Urinary bladder (tissue), 4 donors: ENCODE measurements at places on chromosomes 1 and 21. TPM values are rescaled to one million over a fixed set of nuclear protein-coding genes. Genes with fewer than 3 reads are reported as not detected.
A peak's percentile ranks its signal among the peaks of the same experiment; 100 is the strongest.

DNA sequence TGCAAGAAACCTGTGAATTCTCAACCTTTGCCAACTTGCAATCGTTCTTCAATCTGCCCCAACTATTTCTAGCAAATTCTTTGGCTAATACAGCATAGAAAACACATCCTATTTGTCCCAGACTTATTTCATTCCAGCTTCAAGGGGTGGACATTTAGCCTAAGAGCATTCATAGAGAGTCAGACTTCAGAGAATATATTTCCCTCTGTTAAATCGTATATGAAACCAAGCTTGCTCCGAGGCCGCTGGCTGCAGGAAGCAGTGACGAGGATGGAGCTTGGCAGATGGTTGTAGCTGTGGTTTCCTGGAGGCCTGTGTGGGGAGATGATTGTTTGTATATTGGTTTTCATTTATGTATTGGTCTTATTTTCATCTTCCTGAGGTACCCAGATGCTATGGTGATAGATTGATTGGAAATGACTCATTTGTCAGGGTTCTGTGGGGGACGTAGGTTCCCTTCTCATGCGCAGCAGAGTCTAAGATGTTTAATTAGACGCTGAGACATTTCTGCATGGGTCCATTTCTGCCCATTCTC lies 26.1 kb downstream of the MAN1C1 start:
- no peak for DNase-seq

DNA sequence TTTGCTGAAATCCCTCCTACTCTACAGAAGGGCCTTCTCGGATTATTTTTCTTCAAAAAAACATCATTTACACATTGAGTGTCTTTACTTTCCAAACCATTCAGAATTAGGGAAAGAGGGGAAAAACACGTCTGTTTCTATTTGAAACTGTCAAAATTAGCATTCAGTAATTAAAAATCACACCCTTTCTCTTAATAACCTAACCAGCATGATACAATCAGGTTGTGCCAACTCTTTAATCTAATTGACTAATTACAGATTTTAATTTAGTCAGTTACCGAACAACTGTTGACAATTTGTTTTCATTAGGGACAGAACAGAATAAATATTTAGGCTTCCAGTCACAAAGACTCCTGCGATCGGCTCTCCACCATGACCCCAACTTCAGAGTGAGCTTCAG lies 18.8 kb downstream of the SSBP3 start:
- DNase-seq = no peak

DNA sequence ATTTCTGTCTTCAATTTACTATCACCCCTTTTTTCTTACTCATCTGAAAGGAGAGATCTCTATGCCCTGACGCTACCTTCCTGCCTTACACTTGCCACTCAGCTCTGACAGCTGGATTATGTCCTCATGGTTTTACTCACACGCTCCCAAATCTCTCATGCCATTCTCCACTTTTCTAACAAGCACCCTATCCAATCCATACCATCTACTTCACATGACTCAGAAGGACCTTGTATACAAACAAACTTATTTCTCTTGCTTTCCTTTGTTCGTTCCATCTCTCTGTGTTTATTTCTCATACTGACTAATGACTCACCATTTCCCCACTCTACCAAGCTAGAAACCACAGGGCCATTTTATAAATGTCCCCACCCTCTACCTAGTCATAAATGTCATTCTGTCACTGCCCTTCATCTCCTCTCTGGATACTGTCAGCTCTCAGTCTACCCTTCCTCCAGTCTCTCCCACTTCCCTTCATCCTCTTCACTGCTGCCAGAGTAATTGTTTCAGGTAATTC lies 87.3 kb downstream of the USP24 start:
- DNase-seq = no peak

AADACL4 gene
- 0.37 TPM for total RNA-seq

- DNase-seq = peak; percentile 56
Measured at GRCh38 chr1:43270421-43271095, 775 bp downstream of the TMEM125 start.

DNA sequence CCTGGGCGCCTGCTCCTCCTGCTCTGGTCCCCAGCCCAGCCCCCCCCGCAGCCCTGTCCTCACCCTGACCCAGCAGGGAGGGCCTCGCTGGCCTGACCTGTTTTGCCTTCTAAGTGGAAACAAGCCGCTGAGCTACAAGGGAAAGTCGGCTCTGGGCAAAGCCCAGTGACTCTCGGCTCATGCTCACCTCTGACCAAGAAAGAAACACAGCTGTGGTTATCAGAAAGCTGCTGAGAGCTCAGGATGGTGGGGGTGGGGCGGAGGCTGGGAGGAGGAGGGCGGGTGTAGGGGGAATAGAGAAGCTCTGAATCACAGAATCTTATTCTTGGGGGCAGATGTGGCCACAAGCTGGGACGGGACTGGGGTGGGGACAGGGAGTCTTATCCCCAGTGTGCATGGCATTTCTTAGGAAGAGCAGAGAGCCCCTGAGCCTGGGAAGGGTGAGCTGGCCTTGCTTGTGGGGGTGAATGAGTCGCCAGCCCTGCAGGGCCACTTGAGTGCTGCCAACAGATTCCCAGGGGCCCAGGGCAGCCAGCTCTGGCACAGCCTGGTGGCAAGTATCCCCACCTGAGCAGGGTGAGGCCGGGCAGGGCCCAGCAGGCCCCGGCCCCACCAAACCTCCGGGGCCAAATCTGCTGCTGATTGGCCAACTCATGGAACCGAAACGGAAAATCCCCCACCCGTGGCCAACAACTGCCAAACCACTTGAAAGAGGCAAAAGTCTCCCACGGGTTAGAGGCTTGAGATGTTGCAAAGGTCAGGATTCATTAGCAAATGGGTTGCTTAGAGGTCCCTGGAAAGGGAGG lies 120.6 kb downstream of the SPSB1 start:
- DNase-seq = no peak

LYPD8 gene
- not detected for total RNA-seq

DNA sequence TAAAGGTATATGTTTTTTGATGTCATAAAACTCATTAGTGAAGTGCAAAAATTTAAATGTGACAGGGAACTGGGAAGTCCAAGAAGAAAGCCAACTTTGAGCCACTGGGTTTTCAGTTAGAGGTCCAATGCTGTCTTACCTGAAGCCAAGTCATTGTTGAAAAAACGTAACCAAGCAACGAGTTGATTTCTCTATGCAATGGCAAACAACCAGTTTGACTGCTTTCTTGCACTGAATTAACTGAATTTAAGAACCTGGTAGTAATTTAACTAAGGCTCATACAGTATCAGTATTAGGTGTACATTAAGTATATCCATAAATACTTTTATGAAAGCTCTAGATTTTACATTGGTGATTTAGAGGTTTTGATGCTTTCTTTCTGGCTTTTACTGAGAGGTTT lies 20.2 kb upstream of the S1PR1 start:
- DNase-seq = no peak

GRCh38 chr21:45533846-45534635 lies 8.2 kb downstream of the SLC19A1 start:
- no peak for DNase-seq

DNA sequence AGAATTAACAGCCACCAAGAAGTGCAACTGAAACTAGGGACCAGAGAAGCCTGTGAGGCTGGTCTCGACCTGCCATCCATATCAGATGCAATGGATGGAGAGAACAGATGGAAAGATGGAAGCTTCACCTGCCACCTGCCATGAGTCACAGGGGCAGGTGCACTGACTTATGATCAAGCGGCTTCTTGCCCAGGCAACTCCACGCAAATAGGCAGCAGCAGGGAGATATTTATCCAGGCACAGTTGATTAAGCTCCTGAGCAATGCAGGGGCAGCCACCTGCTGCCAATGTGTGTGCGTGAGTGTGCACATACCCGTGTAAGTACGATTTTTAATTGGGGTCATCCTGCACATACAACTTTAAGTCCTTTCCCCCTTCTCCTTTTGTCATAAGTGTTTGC lies 174.2 kb downstream of the PTPRU start:
- DNase-seq = no peak

DNA sequence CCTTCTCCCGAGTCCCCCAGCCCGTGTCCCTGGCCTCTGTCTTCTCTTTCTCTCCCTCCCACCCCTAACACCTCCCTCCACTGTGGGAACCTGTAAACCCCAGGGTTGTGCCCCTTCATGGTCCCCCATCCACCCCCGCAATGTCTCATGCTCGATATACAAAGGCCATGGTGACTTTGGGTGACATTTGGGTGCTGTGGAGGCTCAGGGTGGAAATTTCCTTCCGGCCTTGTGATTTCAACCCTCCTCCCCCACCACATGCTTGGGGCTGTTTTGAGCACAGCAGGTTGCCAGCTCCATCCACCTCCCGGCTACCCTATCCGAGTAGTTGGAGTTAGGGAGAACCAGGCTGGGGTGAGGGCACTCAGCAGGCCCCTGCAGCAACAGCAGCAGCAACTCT lies 25.7 kb upstream of the VPS13D start:
- DNase-seq = no peak

C8A gene
- total RNA-seq = not detected

- no peak for DNase-seq
Measured at GRCh38 chr1:195185321-195185720, 1422.9 kb downstream of the KCNT2 start.

PKP1 gene
- total RNA-seq = 4.0 TPM

GRCh38 chr1:6507461-6507911 lies 16.0 kb upstream of the PLEKHG5 start:
- no peak for DNase-seq

PPP2R5A gene
- total RNA-seq = 64.4 TPM

GRCh38 chr21:45073301-45074047 lies 906 bp upstream of the ADARB1 start:
- DNase-seq = peak; percentile 23

- no peak for DNase-seq
Measured at GRCh38 chr1:60759291-60759690, 323.1 kb upstream of the NFIA start.

DNA sequence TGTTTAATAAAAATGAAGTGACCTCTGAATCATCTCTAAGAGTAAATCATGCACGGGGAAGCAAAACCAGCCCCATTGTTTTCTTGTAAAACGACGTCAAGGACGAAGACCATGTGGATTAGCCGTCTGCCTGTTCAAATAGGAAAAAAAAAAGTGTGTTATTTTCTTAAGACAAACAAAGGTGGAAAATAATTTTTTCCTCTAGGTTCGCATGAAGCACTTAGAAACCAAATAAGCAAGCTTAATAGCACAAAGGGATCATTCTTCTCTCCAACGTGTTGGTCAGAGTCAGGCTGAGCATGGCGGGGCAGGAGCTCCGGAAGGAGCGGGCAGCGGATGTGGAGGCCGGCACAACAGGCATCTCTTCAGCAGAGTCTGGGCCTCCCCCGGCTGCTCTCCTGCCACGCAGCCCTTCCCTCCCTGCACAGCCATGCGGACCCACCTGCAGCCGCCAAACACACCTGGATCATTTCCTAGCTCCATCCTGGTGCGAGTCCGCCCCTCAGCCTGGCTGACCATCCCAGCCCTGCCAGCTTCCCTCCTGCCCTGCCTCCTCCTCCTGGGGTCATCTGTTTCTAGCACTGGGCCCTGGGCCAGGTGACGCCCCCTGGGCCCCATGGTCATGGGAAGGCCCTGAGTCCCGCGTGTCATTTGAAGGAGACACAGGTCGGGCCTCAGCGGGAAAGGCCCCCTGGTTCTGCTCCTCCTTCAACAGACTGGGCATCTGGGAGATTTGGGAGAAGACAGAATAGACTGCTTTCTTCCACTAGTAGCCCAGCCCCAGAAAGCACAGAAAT lies 40.2 kb downstream of the MX1 start:
- DNase-seq = no peak

DNA sequence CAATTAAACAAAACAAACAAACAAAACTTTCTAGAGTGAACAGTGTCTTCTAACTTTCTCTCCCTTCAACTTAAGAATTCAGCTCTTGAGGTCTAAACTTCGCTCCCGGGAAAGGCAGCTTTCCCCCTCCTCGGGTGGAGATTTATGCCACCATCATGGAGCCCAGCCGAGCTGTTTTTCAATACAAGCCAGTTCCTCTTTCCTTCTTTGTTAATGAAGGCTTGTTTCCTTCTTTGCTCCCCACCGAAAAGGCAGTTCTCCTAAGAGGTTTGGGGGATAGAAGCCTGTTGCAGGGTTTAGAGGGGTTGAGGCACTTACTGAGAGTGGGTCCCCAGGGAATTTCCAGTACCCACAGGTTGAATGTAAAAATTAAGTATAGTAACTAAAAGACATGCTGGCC lies 26.5 kb downstream of the OLIG1 start:
- no peak for DNase-seq

DNA sequence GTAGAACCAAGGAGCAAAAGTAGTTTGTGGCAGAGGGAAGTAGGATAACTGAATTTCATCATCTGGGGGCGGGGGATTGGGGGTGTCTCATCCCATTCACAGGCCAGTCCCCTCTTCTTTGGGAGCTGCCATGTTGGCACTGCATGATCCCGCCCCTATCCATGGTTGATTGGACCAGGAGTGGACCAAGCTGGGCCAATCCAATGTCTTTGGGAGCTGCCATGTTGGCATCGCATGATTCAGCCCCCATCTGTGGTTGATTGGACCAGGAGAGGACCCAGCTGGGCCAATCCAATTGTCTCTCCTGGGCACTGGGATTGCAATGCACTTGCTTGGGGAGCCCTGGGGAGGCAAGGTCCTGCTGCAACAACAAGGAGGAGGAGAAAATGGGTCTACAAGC lies 12.3 kb upstream of the ALPL start:
- no peak for DNase-seq

DNA sequence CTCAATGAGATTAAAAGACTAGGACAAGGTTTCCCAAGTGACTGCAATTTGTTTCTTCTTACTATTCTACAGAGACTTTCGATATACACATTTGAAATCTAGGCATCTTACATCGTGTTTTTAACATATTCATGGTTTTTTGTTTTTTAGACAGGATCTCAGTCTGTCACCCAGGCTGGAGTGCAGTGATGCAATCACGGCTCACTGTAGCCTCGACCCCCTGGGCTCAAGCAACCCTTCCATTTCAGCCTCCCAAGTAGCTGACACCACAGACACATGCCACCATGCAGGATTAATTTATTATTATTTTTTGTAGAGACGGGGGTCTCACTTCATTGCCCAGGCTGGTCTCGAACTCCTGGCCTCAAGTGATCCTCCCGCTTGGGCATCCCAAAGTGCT lies 1.5 kb downstream of the PDZK1 start:
- no peak for DNase-seq

GRCh38 chr1:188128761-188129160 lies 1300.0 kb downstream of the PLA2G4A start:
- DNase-seq = no peak

TMOD4 gene
- 2.3 TPM for total RNA-seq

DNA sequence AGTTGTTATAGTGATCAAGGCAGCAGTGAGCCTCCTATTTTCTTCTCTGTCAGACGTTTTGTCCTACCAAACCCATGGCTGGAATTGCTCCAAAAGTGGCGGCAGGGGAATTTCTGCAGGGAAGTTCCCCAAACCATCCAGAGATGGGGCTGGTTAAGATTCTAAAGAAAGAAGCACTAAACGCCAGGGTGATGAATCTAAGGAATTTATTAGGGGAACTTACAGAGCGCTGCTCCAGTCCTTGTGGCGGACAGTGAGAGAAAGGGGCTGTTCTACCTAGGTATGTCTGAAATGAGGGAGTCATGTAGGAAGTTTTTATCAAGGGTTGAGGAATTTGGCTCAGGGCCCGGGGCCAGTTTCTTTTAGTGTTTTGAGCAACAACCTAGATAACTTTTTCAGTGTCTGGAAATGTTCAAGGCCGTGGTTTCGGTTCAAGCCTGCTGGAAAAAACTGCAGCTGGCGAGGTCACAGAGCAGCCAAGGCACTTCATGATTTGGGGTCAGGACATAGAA lies 222.4 kb upstream of the B3GALT2 start:
- peak; percentile 64 for DNase-seq

- peak; percentile 66 for DNase-seq
Measured at GRCh38 chr21:43645136-43645891, 14.0 kb downstream of the HSF2BP start.
